ENCODE measurements at places on chromosomes 3 and 15.

DNA sequence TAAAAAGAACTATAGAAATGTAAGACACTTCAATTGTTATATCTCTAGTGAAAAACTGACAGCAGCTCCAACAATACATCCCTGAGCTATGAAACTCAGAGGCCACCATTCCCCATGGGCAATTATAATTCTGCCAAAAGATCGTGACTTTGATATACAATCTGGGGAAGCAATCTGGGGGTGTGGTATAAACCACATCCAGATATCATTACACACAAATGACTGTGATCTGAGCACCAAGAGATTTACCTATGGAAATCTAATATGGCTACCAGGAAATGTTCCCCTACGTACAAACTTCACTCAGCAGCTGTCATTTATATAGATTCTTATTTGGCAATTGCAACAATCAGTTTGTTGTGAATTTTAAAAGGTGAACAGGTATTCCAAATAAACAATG lies 110.3 kb downstream of the FRMD5 start:
- H3K4me1 ChIP-seq = peaks cover 19% of the 10 kb centered on the region
- no peaks in the 10 kb centered on the region for H3K36me3 ChIP-seq
- no peak overlapping the region for H3K27ac ChIP-seq
- H3K27me3 ChIP-seq = no peaks in the 10 kb centered on the region

DNA sequence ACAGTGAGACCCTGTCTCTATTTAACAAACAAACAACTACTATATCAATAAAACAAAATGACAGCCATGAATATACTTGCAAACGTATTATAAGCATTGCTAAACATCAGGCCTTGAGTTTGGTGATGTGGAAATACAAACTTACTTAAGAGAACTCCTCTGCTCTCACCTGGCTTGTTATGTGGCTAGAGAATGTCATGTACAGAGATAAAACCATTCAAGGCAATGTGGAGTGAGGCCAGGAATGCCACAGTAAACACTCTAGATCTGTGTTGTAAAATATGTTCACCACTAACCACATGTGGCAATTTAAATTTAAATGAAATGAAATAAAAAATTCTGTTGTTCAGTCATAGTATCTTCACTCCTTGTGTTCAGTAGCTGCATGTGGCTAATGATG lies 22.7 kb upstream of the RARB start:
- H3K27ac ChIP-seq = no peak overlapping the region
- H3K4me1 ChIP-seq = no peaks in the 10 kb centered on the region
- H3K27me3 ChIP-seq = no peaks in the 10 kb centered on the region
- DNase-seq = no peak
- no peak overlapping the region for H3K4me3 ChIP-seq

GRCh38 chr3:115836944-115837343 lies 213.6 kb downstream of the GAP43 start:
- no peak overlapping the region for H3K27ac ChIP-seq
- H3K4me1 ChIP-seq = peaks cover 6% of the 10 kb centered on the region

DNA sequence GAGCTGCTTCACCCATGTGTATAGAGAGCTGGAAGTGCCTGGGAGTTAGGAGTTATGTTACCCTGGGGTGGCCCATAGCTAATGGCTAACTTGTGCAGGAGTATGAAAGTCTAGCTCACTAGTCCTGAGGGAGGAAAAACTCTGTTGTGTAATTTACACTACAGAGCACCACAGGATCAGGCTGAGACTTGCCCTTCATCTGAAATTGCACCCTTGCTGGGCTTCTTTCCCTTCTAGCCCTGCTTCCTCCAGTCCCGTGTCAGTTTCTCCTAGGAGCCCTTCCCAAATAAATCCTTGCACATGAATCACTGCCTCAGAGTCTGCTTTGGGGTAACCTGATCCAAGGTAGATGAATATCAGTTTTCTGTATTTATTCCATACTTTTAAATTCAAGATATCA lies 40.0 kb downstream of the CTXND1 start:
- H3K36me3 ChIP-seq = no peaks in the 10 kb centered on the region
- no peaks in the 10 kb centered on the region for H3K27me3 ChIP-seq
- no peak overlapping the region for H3K27ac ChIP-seq
- peak; percentile 76 for DNase-seq
- H3K4me3 ChIP-seq = no peak overlapping the region
